Colonic mucosa (tissue), 4 donors: ENCODE measurements at places on chromosomes 1 and 21. TPM values are rescaled to one million over a fixed set of nuclear protein-coding genes. Genes with fewer than 3 reads are reported as not detected.

DNA sequence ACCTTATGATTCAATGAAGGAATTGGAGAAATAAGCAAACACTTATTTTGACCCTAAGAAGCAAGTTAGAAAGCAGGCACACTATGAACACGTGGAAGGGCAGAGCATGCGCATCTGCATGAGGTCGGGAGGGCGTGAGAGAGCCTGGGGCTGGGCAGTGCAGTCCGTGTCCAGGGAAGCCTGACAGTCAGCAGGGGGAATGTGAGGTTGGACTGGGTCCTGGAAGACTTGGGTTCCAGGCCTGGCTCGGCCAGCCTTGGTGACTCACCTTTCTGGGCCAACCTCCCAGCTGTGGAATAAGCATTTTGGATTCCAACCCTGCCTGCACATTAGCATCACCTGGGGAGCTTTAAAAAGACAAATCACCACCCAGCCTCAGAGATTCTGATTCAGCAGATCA lies 26.6 kb upstream of the LMX1A start:
- no peak for DNase-seq

The RIPPLY3 gene
- 0.21 TPM for total RNA-seq

The SLC1A7 gene
- 0.50 TPM for total RNA-seq

DNA sequence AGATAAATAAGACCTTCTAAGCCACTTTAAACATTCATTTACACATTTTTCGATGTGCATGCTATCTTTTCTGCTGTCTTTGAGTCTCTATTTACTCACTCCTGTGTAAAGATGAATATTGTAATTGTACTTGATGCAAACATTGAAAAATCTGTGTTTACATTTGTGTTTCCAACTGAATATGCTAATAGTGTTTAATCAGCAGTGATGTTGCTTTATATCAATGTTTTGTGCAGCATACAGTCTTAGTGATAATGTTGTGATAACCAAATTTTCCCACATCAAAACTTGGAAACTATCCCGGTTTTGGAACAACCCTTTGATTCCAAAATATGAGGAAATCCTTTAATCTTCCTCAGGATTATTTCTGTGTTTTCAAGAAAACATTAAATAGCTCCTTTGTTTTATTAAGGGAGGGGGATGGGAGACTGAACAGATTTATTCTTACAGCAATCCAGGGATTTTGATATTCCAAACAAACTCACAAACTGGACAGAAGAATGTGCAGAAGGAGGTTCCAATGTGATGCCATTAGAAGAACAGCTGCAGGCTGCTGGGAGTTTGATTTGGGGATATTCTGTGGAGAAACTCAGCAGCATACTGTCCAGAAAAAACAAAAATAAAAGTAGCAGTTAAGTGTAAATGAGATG lies 248.0 kb downstream of the S1PR1 start:
- DNase-seq: no peak

The ESPN gene
- 98.0 TPM for total RNA-seq

GRCh38 chr1:240611619-240612480 lies at the start of gene GREM2:
TSS of gene GREM2 (minus strand) at chr1:240612155. CDS start at chr1:240493475, 118,680 bp downstream.
- DNase-seq: peak; percentile 70

The KLF17 gene
- total RNA-seq: not detected

- no peak for DNase-seq
Observed at GRCh38 chr1:90708826-90709225, 8.3 kb downstream of the BARHL2 start.

GRCh38 chr1:18997508-18997907 lies 41.0 kb upstream of the IFFO2 start:
- no peak for DNase-seq

- DNase-seq: no peak
Observed at GRCh38 chr1:201090541-201090940, 21.7 kb downstream of the CACNA1S start.

GRCh38 chr1:32195972-32196823 lies 4.2 kb upstream of the CCDC28B start:
- no peak for DNase-seq

- DNase-seq: peak; percentile 19
Observed at GRCh38 chr1:178134061-178134460, 40.2 kb downstream of the RASAL2 start.

The OR2T29 gene
- total RNA-seq: not detected

- no peak for DNase-seq
Observed at GRCh38 chr1:235907897-235908240, 41.2 kb upstream of the LYST start.

DNA sequence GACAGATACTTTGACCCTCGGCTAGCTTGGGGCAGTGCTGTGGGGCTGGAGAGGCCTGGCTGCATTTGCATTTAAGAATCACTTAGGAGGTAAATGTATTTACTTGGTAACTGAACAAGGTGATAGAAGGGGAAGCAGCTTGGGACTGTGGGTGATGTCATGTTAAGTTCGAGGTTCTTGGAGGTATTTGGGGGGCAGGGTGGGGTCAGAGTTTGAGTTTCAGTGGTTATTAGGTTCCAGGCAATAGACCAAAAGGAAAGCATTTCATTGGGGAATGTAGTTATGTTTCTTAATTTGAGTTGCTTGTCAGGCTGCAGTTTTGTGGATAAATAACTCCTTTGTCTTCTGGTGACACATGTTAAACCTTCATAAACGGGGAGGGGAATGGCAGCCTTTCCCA lies 2.4 kb upstream of the FAM78B start:
- DNase-seq: no peak

GRCh38 chr1:121595089-121595488 lies 410.3 kb downstream of the SRGAP2C start:
- peak; percentile 28 for DNase-seq

GRCh38 chr1:159958719-159959380 lies 4.8 kb upstream of the SLAMF9 start:
- no peak for DNase-seq

The CSF3R gene
- total RNA-seq: 1.1 TPM

DNA sequence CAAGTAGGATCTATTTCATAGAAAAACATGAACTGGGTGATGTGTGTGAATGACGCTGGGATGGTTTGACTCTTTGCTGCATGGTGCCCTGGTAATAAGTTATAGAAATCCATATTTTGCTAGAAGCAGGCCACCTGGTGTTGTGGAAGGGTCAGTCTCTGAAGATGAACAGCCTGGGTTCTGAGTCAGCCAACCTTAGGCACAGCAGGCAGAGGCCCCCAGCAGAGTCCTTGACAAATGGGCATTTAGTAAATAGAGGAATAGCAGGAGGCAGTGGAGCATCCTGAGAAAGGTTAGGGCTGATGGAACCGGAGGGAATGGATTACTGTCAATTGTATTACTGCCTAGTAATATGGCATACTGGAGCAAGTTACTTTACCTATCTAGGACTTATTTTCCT lies 20.9 kb downstream of the FGGY start:
- DNase-seq: no peak

- DNase-seq: no peak
Observed at GRCh38 chr21:31865429-31865970, 7.3 kb upstream of the HUNK start.

DNA sequence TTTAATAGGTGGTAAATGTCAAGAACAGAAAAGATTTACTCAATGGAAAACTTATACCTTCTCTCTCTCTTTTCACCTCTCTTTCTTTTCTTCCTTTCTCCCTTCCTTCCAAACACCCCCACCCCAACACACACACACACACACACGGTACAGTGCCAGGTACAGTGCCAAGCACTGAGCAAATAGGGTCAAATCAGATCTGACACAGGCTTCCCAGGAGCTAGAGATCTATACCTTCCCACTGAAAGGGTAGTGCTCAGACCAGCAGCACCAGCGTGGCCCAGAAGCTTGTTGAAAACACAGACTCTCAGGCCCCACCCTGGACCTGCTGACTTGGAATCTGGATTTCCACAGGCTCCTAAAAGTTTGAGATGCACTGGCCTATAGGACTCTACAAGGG lies 31.9 kb downstream of the IRF2BP2 start:
- no peak for DNase-seq

- DNase-seq: no peak
Observed at GRCh38 chr1:34155860-34156259, 9.2 kb downstream of the CSMD2 start.

The SPRR2E gene
- total RNA-seq: not detected

DNA sequence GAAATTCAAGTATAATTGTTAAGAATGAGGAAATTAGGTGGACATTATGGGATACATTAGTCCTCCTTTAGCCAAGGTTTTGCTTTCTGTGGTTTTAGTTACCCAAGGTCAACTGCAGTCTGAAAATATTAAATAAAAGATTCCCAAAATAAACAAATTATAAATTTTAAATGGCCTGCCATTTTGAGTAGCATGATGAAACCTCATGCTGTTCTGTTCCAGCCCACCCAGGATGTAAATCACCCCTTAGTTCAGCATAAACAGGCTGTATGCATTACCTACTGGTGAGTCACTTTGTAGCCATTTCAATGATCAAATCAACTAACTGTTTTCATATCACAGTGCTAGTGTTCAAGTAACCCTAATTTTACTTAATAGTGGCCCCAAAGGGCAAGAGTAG lies 132.5 kb upstream of the LYPLAL1 start:
- no peak for DNase-seq

The FLAD1 gene
- 46.1 TPM for total RNA-seq

DNA sequence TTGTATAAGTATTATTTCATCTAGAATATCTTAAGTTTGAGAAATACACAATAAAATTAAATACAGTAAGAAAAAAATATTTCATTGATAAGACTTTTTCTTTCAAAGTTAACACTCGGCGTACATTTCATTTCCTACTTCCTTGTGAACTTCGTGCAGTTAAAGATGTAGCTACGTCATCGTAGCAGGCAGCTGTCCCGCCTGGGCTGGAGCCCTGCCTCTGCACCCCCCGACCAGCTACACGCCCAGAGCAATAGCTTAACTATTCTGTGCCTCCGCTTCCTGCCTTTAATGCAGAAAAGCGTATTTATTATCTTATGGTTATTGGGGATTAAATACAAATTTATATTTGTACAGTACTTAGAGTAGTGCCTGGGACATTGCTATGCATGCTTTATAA lies 53.5 kb downstream of the CLSTN1 start:
- peak; percentile 74 for DNase-seq

GRCh38 chr1:230090194-230090711 lies 23.2 kb downstream of the GALNT2 start:
- no peak for DNase-seq

DNA sequence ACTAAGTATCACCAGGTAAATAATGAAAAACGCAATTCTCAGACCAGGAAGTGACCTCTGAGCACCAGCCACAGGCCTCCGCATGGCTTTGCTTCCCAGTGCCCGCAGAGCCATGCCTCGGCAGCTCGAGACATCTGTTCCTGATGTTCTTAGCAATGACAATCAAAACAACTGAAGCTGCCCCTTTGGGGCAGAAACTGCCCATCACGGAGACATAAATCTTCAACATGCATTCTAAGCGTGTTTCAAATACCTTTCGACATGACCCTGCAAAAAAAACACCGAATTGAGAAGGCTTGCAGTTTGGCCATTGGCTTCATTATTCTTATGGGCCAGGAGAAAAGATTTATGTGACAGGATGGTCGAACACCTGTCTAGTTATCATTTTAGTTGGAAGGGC lies 5.8 kb upstream of the RAP1GAP start:
- no peak for DNase-seq

The CFH gene
- 15.4 TPM for total RNA-seq

DNA sequence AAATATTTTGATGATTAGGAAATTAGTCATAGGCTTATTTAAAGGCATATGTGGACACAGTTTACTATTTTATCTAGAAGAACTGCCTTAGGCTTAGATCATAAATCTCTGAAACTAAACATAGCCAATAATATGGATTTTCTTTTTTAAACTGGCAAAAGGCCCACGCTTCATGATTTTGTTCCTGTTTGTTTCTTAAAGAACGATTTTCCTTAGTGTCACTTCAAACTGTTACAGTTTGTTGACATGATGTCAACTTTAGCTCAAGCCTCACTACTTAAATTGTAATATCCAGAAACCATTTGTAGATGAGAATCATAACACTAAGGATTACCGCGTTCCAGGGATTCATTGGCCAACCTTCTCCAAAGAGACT lies 322.6 kb downstream of the HHIPL2 start:
- DNase-seq: no peak

GRCh38 chr1:31054349-31054748 lies 11.2 kb downstream of the PUM1 start:
- no peak for DNase-seq

- DNase-seq: no peak
Observed at GRCh38 chr1:98550076-98550475, 111.4 kb upstream of the SNX7 start.

The CD48 gene
- 9.2 TPM for total RNA-seq

DNA sequence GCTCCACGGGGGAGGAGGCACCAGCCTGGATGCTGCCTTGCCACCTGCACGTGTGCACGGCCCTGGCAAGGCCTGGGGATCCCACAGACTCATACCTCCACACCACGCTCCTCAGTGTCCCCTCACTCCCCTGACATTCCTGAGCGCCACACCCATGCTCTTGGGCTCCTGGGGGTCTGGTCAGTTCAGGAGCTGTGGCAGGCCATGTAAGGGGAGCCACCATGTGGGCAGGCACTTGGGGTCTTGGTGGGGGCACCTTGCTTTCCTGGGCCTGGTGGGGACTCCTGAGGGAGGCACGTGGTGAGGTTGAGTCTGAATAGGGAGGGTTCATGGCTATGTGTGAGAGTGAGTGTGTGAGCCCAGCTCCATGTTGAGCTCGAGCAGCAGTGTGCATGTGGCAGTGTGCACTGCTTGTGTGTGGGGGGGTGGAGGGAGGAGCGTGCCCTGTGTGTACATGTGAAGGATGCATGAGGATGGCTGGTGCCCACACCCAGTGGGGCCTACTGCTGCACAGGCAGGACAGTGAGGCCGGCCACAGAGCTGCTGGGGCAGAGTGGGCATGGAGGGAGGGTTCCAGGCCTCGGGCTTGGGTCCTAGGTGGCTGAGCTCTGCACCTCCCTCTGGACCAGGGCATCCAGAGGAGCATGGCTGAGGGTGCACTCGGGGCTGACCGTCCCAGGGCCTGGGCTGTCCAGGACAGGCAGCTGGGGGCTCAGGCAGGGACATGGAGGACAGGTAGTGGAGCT lies 1.6 kb downstream of the GJC2 start:
- DNase-seq: no peak

The TENT5C gene
- 40.7 TPM for total RNA-seq

The RIPK4 gene
- total RNA-seq: 10.1 TPM

DNA sequence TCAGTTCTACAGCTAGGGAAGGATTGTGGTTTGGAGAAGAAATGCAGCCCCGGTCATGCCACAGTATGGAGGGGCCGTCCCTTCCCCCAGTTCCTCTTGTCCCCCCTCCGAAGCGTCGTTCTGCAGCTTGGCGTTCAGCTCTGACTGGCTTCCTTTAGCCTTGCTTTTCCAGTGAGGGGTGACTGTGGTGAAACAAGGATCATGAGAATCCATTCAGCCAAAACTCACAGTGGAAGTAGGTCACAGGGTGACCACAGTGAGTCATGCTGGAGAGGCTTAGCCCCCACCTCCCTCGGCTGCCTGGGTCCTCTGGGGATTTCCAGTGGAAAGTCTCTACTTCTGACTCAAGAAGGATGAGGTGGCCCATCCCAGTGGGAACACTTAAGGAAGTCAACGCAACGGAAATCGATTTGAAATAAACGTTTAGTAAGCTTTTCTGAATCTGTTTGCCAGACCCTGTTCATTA lies 37.3 kb upstream of the COL6A2 start:
- DNase-seq: peak; percentile 49

- DNase-seq: no peak
Observed at GRCh38 chr21:28193189-28193588, 799.5 kb downstream of the LTN1 start.
